Activated CD8-positive, alpha-beta memory T cell treated with anti-CD3 and anti-CD28 coated beads, Interleukin-2, amount 50 U/mL, for 4 hours (primary cell): ENCODE measurements at places on chromosomes 11 and 22.
A peak's percentile ranks its signal among the peaks of the same experiment; 100 is the strongest.

GRCh38 chr11:69101115-69101791, 52.5 kb downstream of the TPCN2 start:
- peak; percentile 78 for DNase-seq

DNA sequence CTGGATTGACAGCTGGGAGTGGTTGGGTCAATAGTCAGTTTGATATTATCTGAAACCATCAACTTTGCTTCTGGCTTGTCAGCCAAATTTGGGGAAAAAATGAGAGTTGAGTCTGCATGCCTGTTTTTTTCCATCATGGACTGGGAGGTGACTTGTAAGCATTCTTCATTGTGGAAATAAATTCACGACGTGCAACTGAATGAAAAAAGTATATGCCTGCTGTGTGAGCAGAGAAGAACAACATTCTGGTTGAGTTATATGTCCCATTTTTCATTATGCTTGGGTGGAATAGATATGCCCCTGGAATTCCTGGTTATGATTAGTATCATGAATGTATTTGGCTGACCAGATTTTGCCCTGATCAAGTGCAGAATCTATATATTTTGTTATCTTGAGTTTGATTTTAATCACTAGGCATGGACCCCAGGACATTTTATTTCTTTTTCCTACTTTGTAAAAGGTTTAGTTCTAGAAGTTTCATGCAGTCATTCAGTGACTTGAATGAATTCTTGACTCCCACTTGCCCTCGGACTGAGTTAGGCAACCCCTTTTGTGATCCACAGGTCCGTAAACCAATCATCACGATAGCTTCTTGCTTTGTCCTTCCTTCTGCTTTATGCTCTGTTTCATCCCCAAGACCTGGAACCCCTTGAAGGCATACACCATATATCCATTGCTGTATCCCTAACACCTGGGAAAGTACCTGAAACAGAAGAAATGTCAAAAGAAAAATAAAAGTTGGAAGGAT, 205.8 kb downstream of the NAV2 start:
- DNase-seq = no peak

DNA sequence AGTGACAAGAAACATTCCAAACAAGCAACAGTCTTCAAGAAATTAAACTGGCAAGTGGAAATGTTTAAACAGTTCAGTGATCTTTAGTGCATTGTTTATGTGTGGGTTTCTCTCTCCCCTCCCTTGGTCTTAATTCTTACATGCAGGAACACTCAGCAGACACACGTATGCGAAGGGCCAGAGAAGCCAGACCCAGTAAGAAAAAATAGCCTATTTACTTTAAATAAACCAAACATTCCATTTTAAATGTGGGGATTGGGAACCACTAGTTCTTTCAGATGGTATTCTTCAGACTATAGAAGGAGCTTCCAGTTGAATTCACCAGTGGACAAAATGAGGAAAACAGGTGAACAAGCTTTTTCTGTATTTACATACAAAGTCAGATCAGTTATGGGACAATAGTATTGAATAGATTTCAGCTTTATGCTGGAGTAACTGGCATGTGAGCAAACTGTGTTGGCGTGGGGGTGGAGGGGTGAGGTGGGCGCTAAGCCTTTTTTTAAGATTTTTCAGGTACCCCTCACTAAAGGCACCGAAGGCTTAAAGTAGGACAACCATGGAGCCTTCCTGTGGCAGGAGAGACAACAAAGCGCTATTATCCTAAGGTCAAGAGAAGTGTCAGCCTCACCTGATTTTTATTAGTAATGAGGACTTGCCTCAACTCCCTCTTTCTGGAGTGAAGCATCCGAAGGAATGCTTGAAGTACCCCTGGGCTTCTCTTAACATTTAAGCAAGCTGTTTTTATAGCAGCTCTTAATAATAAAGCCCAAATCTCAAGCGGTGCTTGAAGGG, 6.0 kb downstream of the MALAT1 start:
- DNase-seq = no peak

- no peak for DNase-seq
Measured at GRCh38 chr11:68047437-68048290, 8.8 kb downstream of the TCIRG1 start.

DNA sequence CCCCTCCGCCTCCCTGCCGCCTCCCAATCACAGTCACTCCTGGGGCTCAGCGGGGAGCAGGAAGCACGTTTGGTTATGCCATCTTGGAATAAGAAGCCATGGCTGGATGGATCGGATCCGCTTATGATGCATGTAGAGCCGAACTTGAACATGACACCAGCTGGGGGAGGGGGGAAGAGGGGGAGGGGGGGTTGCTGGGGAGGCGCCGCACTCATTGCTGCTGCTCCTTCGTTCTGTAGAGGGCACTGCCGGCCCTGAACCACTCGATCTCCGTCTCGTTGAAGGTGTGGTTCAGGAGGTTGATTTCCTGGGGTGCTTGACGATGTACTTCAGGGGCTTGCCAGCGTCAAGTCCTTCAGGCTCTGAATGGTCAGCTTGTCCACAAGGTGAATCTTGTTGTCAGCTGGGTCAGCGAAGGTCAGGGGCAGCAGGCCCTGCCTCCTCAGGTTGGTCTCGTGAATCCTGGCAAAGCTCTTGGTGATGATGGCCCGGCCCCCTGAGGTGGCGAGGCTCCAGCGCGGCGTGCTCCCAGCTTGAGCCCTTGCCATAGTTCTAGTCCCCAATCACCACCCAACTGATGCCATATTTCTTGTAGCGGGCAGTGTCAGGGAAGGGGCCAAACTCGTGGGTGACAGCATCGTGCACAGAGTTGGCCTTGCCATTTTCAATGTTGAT, 476.9 kb upstream of the ISX start:
- DNase-seq = no peak
